ENCODE measurements at places on chromosomes 1 and 21.

- no peak for DNase-seq
Observed at GRCh38 chr21:37367703-37368540, 1.3 kb downstream of the DYRK1A start.

DNA sequence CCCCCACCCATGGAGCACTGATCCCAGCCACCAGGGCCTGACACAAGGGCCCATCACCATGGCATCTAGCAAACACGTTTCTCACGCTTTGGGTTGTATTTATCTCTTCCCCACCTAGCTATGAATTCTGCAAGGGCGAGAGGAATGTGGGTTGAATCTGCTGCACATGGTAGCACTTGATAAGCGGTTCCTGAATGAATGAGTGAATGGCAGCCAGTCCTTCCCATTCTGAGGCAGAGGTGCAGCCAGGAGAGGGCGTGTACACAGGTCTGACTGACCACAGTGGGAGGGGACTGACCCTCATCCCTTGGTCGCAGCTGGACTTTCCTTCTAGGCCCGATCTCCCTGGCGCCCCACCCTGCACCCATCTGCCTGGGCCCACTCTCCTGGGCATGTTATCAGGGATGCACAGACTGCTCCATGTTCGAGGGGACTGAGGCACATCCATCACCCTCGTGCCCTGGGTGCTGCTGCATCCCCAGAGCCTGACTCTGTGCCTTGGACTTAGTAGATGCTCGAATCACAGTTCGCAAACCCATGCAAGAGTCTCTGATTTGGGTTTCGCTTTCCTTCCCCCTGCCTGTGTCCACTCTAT, 1.0 kb downstream of the RD3 start:
- no peak for DNase-seq

DNA sequence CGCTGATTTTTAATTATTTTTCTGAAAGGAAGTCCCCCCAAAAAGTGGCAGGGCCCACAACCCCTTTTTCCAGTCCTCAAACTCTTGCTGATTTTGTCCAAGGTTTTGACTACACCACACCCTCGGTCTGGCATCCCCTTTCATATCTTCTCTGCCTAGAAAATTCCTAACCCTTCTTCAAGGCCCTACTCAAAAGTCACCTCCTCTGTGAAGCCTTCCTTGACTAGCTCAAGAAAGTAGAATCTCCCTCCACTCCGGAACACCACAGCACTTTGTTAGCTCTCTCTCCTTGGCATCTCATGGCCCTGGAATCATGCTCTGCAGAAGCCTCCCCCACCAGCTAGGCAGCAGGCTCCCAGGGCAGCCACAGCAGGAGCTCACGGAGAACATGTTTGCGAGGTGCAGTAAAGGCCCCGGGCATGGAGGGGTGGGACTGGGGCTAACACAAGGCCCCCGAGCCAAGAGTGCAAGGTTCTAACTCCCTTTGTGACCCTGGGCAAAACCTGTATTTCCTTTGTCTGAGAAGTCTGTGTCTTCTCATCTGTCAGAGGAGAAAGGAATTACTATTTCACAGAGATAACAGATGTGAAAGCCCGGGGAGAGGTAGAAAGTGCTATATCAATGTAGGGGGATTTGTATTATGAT, 17.7 kb upstream of the S100A7 start:
- no peak for DNase-seq

- no peak for DNase-seq
Observed at GRCh38 chr1:38424677-38425076, 378.1 kb upstream of the POU3F1 start.

GRCh38 chr21:42021371-42022090, 11.4 kb upstream of the ZBTB21 start:
- DNase-seq = peak; percentile 75

- peak; percentile 89 for DNase-seq
Observed at GRCh38 chr1:224502459-224503160, 68.0 kb upstream of the WDR26 start.

DNA sequence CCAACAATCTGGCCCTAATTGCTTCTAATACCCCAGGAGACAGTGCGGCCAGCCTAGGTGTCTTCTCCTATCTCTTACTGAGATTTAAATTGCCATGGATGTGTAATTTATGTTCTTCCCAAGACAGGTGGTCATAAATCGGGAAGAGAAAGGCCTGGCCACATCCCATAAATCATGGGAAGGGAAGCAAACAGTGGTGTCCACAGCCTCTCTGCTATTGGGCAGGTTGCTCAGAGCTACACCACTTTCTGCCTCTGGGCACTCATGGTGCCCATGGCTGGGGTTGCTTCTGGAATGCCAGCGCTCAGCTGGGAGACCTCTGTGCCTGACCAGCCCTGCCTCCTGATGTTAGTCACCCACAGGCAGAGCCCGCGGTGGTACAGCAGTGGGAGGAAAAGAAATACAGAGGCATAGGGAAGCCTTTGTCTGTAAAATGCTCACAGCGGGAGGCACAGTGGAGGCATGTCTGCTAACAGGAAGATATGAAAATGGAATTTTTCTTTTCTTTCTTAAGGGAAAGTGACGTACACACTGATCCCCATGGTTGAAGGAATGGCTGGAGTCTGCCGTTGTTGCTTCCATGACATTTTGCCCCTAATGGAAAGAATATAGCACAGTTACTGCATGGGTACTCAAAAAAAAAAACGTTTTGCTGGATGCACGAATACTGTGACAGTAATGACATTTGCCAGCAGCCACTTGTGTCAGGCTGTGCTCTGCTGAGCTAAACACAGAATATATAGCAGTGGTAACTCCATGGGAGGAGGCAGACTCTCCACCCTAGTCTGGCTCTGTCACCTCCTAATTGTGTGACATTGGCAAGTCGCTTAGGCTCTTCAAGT, 21.9 kb downstream of the MTARC1 start:
- no peak for DNase-seq

GRCh38 chr1:168643152-168643551, 66.7 kb downstream of the XCL1 start:
- no peak for DNase-seq

DNA sequence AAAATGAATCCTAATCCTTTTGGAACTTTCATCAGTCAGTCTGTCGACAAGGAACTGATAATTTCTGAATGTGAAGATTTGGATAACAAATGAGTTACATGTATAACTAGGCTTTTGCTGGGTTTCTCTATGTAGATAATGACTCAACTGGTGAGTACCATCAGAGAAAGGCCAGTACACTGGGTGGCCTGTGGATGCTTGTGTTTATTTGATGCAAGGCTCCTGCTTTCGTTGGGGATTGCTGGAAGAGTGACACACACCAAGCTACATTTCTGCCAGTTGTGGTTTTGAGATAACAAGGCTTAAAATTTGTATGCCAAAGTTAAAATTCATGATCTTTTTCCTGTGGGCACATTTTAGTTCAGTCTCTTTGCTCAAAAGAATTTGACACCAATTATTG, 115.7 kb upstream of the UBE2U start:
- no peak for DNase-seq

DNA sequence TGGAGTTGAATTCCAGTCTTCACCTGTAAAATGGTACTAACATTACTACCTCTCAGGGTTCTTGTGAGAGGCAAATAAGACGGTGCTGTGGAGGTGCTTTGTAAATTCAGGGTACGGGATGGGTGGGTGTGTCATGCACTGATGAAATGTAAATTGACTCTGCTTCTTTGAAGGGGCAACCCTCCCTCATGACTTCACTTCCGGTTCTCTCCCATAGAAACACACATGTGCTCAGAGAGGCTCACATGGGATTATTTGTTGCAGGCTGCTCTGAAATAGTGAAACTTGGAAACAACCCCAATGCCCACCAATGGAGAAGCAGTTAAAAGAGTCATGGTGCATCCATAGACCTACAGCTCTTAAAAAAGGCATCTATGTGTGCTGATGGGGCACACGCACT, 44.9 kb upstream of the SCMH1 start:
- DNase-seq = no peak

DNA sequence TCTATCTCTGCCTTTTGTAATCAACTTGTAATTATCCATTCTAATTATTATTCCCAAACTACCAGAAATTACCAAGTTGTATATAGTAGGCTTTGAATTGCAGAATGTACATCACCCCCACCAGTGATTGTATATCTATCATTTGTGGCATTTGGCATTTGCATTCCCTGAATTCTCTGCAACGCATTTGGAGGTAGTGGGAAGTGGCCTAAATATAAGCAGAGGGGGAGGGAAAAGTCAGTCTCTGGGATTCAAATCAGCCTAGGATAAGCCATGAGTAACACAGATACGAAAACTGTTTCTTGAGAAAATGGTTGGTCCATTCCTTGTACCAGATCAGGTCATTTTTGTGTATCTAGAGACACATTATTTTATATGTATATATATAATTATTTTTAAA, 20.7 kb downstream of the DDX20 start:
- DNase-seq = no peak

DNA sequence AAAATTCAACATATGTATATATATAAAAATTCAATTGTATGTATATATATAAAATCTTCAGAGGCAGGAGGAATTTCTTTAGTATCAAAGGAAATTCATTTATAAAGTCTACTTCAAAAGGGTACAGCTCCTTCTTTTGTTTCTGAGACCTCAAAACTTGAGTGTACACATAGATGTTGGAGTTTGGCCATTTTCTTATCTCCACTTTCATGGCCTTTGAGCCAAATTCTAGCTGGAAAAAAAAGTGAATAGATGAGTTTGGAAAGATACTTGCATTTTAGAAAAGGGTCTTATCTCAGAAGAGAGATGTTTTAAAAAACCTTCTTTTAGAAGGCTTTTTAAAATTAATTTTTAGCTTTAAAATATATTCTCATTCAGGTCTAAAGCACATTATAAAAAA, 103.2 kb downstream of the ATF6 start:
- no peak for DNase-seq

GRCh38 chr1:226960944-226961765, 21.1 kb downstream of the COQ8A start:
- no peak for DNase-seq

- DNase-seq = no peak
Observed at GRCh38 chr1:159341736-159342135, 39.6 kb downstream of the FCER1A start.

DNA sequence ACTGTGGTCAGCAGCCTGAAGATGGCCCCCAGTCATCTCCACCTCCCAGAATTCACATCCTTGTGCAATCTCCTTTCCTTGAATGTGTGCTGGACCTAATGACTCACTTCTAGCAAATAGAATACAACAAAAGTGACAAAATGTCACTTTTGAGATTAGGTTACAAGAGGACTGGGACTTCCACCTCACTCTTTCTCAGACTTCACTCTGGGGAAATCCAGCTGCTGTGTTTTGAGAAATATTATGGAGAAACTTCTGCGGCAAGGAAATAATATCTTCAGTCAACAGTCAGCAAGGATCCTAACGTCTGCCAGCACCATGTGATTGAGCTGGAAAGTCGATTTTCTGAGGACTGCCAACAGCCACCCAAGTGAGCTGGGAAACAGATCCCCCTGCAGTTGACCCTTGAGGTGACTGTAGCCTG, 70.5 kb upstream of the GADD45A start:
- no peak for DNase-seq

DNA sequence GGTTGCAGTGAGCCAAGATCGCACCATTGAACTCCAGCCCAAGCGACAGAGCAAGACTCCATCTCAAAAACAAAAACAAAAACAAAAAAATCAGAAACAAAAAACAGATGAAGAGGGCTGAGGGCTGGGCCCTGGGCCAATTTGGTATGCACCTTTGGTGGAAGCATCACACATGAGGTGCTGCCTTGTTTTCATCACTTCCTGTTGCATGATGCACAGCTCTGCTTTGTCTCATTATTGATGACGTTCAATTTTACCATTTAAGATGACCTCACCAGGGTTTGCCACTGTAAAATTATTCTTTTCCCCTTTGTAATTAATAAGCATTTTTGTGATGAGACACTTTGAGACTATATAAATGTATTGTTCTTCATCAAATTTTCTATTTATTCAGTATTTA, 9.8 kb upstream of the IFNAR2 start:
- DNase-seq = no peak

DNA sequence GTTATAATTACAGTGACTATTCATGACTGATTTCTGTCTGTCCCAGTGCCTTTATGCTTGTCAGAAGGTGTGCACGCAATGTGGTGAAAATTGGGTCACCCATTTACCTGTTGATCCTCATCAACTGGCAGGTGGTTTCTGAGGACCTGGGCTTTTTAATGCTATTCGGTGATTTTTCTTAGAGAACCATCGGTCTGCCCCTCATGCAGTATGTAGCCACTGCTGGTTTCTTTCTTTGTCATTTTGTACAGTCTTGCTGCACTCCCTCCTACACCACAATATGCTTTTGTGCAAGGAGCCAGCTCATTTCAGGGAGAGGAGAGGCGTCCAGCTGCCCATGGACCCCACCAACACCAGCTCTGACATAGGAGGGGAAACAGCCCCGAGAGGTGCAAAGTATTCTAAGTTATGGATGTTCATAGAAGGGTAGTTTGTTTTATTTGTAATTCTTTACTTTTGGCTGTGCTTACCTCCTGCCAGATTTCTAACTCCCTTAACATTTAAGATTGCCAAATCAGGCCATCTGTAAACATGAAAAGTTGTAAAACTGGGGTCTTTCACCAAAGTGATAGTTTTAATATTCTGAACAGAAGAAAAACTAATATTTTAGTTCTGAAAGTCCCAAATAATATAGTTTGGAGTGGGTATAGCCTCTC, 325.3 kb downstream of the PTBP2 start:
- no peak for DNase-seq

- no peak for DNase-seq
Observed at GRCh38 chr1:178282949-178283367, 189.1 kb downstream of the RASAL2 start.

DNA sequence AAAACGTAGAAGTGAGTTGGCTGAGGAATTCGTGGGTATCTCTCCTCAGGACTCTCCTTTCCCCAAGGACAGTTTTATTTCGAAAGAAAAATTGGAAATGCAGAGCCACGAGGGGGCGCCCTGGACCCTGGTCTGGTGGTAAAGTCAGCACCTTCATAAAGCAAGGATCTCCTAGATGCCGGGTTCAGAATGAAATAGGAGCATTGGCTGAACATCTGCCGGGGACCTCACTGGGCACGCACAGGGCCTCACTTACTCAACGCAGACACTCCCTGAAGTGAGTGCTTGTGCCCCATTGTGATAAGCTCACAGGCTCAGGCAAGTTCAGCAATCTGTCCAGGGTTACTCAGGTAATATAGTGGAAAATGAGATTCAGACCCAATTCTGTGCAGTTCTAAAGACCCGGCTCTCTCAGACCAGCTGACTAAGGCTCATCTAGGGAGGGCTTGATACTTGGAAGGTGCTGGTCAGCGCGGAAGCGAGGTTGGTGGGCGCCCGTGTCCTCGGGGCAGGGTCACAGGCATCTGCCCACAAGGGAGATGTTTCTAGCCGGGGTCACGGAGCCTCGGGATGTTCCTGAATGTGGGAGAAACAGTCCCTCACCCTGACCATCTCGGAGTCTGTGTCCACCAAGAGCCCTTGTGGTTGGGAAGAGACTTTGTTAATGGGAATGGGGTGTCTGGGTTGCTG, 55.7 kb upstream of the ETV3 start:
- peak; percentile 35 for DNase-seq

DNA sequence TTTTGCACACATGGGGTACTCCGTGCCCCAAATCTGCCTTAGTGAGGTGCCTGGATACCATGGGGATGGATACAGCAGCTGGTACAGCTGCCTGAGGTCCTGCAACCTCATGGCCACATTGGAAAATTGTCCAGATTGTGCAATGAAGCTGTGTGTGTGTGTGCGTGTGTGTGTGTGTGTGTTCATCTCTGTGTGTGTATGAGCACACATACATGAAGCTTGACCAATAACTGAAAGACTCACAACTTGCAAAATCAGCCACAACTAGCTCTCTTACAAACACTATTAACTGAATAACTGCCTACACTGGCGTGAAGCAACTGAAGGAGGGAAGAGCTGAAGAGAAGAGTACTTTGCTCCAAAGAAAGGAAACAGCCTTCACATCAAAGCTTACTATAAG, 78.1 kb downstream of the ERG start:
- DNase-seq = no peak

- no peak for DNase-seq
Observed at GRCh38 chr21:14403681-14404318, 20.9 kb upstream of the HSPA13 start.

Measured in NCI-H1092 (cell line).